NT2/D1 (cell line): ENCODE measurements at places on chromosomes 6 and 20.

DNA sequence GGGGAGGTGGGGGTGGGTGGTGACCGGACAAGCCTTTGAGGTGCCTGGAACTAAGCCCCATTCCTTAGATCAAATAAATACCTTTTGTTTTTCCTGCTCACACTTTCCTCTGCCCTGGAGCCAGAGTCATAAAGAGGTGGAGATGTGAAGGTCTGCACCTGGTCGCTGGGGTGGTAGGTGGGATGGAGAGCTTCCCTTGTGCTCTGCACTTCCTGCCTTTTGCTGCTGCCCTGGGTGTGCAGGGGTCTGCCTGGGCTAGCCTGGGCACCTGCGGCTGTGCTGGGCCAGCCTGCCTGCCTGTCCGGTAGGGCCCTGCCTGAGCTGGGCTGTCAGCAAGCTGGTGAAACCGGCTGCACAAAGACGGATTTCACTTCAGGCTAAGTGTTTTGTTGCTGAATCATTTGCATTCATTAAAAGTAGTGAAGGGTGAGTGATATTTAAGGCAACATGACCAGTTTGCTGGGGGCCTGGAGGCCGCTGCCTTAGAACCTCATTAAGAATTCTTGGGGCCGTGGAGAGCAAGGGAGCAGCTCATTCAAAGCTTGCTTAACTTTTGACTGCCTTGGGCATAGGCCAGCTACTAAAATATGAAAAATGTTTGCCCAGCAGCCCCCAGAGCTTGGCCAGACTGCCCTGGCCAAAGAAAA is 20.5 kb downstream of the PTK7 start:
- DNase-seq, result no peak

DNA sequence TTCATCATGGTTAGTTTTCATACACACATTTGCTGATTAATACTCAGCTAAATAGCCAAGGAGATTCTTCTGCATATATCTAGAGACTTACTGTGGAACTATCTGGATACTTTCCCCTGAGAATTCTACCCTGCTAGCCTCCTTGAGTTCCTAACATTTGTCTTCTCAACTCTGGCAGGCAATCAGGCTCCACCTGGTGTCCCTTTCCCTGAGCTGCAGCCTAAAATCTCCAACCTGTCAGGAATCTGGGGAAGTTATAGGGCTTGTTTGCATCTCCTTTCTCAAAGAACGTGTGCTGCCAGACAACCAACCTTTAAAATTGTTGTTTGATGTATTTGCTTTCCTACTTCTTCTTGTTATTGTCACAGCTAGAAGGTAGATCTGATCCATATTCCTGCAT is 73.4 kb downstream of the FUT9 start:
- peak; percentile 36 for DNase-seq

DNA sequence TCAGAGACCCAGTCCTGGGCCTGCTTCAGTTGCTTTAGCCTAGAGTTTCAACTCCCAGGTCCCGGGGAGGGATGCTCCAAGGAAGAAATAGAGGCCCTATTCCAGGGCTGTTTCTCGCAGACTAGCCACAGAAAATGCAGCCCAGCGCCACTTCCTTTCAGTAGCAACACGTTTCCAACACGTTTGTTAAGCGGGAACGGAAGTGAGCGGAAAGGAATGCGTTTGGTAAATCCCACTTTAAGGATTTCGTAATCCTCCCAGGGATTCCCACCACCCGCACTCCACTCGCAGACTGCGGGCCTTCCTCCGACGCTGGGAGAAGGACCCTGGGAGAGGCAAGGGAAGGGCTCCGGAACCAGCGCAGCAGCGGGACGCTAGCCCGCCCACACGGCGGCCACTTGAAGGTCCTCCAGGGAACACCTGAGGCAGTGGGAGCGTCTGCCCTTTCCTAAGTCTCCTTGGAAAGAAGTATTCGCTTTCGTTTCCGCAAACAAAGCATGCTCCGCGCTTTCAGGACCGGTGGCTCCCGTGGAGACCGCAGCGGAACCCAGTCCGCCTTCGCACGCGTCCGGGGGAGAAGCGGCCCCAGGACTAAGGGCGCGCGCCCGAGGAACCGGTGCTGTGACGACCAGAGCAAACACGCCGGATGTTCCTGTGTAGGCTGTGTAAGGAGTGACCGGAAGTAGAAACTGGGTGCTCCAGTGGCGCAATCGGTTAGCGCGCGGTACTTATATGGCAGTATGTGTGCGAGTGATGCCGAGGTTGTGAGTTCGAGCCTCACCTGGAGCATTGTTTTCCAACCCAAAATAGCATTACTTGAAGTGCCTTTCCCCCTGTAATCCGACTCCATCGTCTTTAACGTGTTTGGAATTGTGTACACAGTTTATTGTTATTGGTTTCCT is 227.6 kb upstream of the PRSS16 start:
- DNase-seq, result peak; percentile 54

- no peak for DNase-seq
Measured at GRCh38 chr20:47030271-47030810, 135.7 kb downstream of the EYA2 start.

GRCh38 chr6:154395316-154395715 is 38.7 kb upstream of the IPCEF1 start:
- DNase-seq, result no peak

GRCh38 chr6:149138089-149138488 is 179.4 kb upstream of the TAB2 start:
- no peak for DNase-seq

GRCh38 chr6:75556240-75556639 is 45.4 kb upstream of the SENP6 start:
- DNase-seq, result no peak

DNA sequence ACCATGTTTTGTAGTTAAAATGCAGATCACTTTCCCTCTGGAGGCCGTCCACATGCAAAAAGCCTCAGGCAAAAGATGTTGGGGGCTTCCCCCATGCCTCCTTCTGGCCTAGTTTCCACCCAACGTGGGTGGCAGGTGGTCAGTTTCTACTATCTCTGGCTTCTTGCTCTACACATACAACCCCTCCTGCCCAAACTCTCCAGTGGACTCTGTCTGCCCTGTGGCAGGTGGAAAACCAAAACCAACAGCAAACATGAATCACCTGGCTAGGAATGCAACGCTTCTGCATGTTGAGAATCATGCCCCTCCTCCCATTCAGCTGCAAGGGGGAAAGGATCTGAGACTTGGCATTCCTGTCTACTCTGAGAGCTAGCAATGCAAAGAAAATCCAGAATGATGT is 94.8 kb downstream of the MBOAT1 start:
- DNase-seq, result peak; percentile 32

DNA sequence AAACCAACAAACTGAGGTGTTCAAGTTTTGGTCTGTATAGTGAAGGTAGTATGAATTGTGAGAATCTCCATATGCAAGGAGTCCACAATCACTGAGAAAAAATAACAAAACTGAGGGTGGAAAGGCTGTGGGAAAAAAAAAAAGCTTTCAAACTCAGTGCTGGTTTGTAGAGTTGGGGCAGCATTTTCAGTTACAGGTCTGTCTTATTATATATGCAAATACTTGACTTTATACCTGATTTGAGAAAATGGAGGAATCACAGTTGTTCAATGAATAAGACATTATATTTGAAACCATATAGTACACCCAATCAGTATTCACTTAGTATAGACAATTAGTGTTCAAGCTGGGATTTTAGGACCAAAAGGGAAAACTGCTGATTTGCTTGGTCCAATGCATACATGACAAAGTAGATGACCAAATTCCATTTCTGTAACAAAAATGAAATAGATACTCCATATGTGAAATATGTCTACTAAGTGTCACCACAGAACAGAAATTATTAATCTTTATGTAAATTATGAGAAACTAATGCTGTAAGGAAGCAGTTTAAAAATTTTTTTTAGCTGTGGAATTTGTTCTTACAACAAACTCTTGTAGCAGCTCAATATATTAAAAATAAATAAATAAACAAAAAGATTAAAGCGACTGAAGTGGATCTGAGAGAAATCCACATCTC is 187.7 kb downstream of the ASCC3 start:
- no peak for DNase-seq

GRCh38 chr6:32867022-32867477 is 13.1 kb downstream of the PSMB9 start:
- no peak for DNase-seq

DNA sequence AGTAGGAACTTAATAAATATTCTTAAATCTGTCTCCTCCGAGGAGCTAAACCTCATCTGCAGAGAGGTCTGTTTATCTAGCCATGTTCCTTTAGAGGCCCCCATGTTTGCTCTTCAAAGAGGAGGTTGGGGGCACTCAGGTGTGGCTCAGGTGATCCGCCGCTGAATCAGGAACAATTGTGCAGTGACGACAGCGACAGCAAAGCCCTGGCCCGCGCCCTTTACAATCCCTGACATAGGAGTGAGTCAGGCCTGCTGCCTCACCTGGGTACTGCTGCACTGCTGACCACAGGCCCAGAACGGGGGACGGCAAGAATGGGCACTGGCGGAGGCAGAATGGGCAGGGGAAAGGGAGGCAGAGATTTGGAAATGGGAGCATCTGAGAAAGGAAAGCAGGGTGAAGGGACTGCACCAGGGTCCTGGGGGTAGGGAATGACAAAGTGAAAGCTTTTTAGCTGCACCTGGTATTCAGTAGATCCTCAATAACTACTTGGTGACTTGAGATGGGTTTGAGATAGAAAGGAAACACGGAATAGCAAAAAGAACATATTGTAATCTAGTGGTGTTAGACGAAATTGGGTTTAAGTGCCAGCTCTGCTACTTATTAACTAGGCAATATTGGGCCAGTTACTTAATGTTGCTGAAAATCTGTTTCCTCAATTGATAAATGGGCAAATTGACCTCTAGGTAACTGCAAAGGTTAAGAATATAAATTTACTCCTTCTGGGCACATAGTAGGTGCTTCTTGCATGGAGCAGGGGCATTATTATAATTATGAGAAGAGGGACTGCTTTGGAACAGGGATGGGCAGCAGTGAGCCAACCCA is 5.4 kb upstream of the IER3 start:
- DNase-seq, result no peak

DNA sequence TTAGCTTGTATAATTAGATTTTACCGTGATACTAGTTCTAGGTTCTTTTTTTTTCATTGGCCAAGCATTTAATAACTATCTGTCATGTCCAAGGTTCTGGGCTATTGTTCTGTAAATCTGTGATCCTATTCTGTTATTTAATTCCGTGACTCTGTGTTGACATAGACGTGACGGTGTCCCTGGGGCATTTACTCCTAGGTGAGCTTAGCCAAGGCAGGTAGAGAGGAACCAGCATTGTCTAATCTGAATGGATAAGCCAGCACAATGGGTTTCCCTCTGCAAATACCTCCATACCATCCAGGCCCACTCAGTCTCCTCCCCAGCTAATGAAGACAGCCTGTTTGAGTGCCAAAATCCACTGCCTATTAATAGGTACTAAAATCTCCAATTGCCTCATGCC is 8.9 kb upstream of the CDSN start:
- no peak for DNase-seq

DNA sequence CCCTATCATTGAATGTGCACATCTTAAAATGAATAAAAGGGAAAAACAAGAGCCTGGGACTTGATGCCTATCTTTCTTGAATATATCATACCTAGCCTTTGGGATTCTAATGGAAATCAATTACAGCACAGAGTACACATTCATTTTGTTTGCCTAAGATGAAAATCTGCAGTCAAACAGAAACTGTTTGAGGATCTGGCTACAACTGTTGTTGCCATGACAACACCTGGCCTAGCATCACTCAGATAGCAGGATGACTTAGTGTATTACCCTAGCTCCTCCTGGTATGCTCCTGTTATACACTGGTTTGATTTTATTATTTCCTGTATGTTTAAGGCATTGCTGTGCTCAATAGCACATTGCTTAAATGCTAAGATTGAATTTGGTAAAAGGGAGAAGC is 71.5 kb upstream of the LAMP5 start:
- DNase-seq, result no peak

GRCh38 chr6:99432877-99433276 is 7.8 kb upstream of the PNISR start:
- no peak for DNase-seq

DNA sequence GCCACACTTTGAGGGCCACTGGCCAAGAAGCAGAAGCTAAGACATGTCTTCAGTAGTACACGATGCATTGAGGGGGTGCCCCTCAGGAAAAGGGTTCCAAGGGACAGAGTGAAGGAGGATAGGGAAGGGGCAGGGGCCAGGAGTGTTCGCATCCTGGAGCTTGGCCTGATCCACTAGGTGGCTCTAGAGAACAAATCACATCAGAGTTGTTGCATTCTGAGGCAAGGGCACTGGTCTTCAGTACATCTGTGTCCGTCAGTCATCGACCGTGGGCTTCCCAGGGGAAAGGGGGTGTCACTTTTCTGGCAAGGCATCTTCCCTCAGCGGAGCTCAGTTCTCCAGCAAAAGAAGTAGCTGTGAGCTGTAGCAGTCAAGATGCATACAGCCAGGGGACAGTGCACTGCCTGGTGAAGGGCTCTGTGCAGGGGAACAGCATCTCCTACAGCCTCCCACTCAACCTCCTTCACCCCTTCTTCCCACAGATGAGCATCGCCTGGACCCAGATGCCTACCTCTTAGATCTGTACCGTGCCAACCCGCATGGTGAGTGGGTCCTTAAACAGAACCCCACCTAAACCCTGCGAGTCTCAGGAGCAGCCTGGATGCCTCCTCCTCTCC is 47.8 kb downstream of the ARHGAP40 start:
- DNase-seq, result peak; percentile 43

DNA sequence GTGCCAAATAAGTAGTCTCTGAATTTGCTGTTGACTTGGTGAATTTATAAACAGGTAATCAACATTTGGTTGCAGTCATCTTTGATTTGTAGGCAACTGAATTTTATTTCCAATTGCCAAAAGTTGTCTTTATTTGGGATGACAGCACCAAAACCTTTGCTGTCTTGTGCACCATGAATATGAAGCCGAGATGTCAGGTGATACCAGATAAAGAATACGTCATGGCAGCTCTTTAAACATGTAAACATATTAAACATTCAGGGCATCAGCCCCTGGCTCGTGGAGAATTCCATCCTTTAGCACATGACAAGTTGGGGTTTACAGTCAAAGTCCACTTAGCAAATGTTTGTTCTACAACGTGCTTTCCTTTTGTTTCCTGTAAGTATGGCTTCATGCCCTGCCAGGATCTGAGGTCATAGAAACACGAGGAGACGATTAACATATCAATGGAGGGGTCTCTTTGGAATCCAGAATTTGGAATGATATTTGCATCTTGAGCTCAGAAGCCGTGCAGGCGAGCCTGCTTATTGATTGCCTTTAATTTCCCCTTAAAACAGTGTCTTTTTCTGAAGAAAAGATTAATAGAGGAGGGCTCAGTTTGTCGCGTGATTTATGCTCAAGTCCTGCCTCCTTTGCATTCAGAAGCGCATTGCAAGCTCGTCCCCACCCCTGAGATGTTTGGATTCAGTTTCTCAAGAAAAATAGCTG is 170.2 kb upstream of the ZNF217 start:
- DNase-seq, result peak; percentile 84

DNA sequence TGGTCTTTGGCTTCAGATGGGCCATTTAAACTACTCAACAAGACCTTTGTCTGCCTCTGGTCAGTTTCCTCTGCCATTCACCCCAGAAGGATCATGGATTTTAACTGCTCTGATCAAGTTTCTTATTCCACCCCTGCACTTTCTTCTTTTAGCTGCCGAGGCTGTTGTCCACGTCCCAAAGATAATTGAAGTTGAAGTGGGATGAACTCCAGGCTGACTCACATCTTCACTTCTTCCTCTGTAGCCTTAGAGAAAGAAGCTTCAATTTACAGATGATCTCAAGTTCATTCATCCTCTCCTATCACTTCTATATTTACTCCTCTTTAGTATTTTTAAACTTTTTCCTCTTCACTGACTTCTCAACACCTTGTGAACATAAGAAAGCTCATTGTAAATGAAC is 651.6 kb downstream of the UTRN start:
- no peak for DNase-seq
